Panc1 (cell line): ENCODE measurements at places on chromosomes 4 and X. TPM values are rescaled to one million over a fixed set of nuclear protein-coding genes. Genes with fewer than 3 reads are reported as not detected.

- H3K36me3 ChIP-seq: no peaks in the 10 kb centered on the region
- H3K27ac ChIP-seq: peak overlapping the region; percentile 12; the same call in 1 of the 2 replicates
- H3K4me1 ChIP-seq: no peaks in the 10 kb centered on the region; the same call in none of the 2 replicates
- DNase-seq: no peak
- H3K27me3 ChIP-seq: no peaks in the 10 kb centered on the region
These were observed 2.3 kb upstream of the PPP2R3B start for GRCh38 chrX:389021-389441.

DNA sequence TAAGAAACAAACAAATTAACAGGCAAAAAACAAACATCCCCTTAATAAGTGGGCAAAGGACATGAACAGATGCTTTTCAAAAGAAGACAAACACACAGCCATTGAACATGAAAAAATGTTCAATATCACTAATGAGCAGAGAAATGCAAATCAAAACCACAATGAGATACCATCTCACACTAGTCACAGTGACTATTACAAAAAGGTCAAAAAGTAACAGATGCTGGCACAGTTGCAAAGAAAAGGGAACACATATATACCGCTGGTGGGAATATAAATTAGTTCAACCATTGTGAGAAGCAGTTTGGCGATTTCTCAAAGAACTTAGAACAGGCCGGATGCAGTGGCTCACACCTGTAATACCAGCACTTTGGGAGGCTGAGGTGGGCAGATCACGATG, 146.1 kb upstream of the NEIL3 start:
- H3K27ac ChIP-seq: no peak overlapping the region
- no peak for DNase-seq
- H3K4me1 ChIP-seq: no peaks in the 10 kb centered on the region

DNA sequence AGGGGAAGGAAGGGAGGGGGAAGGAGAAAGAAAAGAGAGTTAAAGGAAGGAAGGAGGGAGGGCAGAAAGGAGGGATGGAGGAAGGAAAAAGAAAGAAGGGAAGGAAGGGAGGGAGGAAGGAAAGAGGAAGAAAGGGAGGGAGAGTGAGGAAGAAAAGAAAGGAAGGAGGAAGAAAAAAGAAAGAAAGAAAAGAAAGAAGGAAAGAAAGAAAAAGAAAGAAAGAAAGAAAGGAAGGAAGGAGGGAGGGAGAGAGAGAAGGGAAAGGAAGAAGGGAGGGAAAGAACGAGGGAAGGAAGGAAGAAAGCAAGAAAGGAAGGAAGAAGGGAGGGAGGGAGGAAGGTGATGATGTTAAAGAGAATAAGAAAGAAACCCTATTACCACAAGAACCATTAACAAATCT, 150.6 kb downstream of the MXRA5 start:
- H3K4me3 ChIP-seq: no peak overlapping the region
- no peak overlapping the region for H3K27ac ChIP-seq
- H3K36me3 ChIP-seq: no peaks in the 10 kb centered on the region
- H3K27me3 ChIP-seq: no peaks in the 10 kb centered on the region
- no peaks in the 10 kb centered on the region for H3K4me1 ChIP-seq

GRCh38 chrX:123350226-123350625, 166.1 kb downstream of the GRIA3 start:
- no peak overlapping the region for H3K27ac ChIP-seq
- H3K4me1 ChIP-seq: no peaks in the 10 kb centered on the region
- no peaks in the 10 kb centered on the region; the same call in 1 of the 2 replicates for H3K27me3 ChIP-seq
- no peak overlapping the region for H3K4me3 ChIP-seq

GRCh38 chr4:128863312-128864075, 54.0 kb downstream of the JADE1 start:
- H3K27ac ChIP-seq: peak overlapping the region; percentile 49; the same call in 1 of the 2 replicates
- DNase-seq: peak; percentile 38
- H3K36me3 ChIP-seq: no peaks in the 10 kb centered on the region
- H3K27me3 ChIP-seq: no peaks in the 10 kb centered on the region

- no peak overlapping the region for H3K4me3 ChIP-seq
- no peak for DNase-seq
- H3K4me1 ChIP-seq: peaks cover 13% of the 10 kb centered on the region; the same call in 1 of the 2 replicates
- H3K27ac ChIP-seq: no peak overlapping the region; the same call in 1 of the 2 replicates
- H3K36me3 ChIP-seq: no peaks in the 10 kb centered on the region
These were observed 21.3 kb upstream of the CDKN2AIP start for GRCh38 chr4:183422962-183423631.

GRCh38 chr4:3158841-3159240, 84.4 kb downstream of the HTT start:
- no peak for DNase-seq
- H3K4me1 ChIP-seq: no peaks in the 10 kb centered on the region
- H3K27ac ChIP-seq: no peak overlapping the region
- H3K4me3 ChIP-seq: no peak overlapping the region
- H3K36me3 ChIP-seq: no peaks in the 10 kb centered on the region; the same call in 1 of the 2 replicates

- no peaks in the 10 kb centered on the region for H3K27me3 ChIP-seq
- DNase-seq: no peak
- peaks cover 23% of the 10 kb centered on the region for H3K4me1 ChIP-seq
- no peak overlapping the region for H3K4me3 ChIP-seq
These were observed 21.0 kb downstream of the NUDT6 start for GRCh38 chr4:122901247-122902010.

DNA sequence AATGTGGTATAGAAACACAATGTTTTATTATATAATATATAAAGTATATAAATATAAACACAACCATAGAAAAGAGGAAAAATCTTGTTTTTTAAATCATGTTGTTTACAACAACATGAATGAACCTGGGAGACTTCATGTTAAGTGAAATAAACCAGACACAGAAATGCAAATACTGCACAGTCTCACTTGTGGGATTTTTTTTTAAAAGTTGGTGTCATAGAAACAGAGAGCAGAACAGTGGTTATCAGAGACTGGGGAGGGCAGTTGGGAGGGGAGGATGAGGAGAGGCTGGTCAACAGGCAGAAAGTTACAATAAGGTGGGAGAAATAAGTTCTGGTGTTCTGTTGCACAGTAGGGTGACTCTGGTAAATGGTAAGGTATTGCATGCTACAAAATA, 57.1 kb downstream of the FREM3 start:
- H3K27ac ChIP-seq: no peak overlapping the region
- no peaks in the 10 kb centered on the region for H3K4me1 ChIP-seq
- no peaks in the 10 kb centered on the region for H3K27me3 ChIP-seq
- no peak overlapping the region for H3K4me3 ChIP-seq
- no peak for DNase-seq

- no peak overlapping the region for H3K4me3 ChIP-seq
- no peak overlapping the region for H3K27ac ChIP-seq
- DNase-seq: no peak
These were observed 6.8 kb downstream of the STAP1 start for GRCh38 chr4:67565284-67565683.

- no peaks in the 10 kb centered on the region; the same call in 1 of the 2 replicates for H3K27me3 ChIP-seq
- H3K27ac ChIP-seq: no peak overlapping the region
- no peaks in the 10 kb centered on the region for H3K4me1 ChIP-seq
- no peaks in the 10 kb centered on the region for H3K36me3 ChIP-seq
These were observed 57.5 kb upstream of the PARM1 start for GRCh38 chr4:74875451-74875850.

- no peak overlapping the region for H3K4me3 ChIP-seq
- no peak for DNase-seq
- no peaks in the 10 kb centered on the region for H3K36me3 ChIP-seq
- no peak overlapping the region for H3K27ac ChIP-seq
- H3K27me3 ChIP-seq: no peaks in the 10 kb centered on the region
- peaks cover 10% of the 10 kb centered on the region for H3K4me1 ChIP-seq
These were observed 9.1 kb downstream of the WFS1 start for GRCh38 chr4:6278801-6279197.

- no peak for DNase-seq
- H3K4me1 ChIP-seq: no peaks in the 10 kb centered on the region
- no peak overlapping the region for H3K27ac ChIP-seq
- H3K36me3 ChIP-seq: no peaks in the 10 kb centered on the region
- no peaks in the 10 kb centered on the region; the same call in 1 of the 2 replicates for H3K27me3 ChIP-seq
- H3K4me3 ChIP-seq: no peak overlapping the region
These were observed 46.4 kb downstream of the AKAP4 start for GRCh38 chrX:50154429-50154828.

DNA sequence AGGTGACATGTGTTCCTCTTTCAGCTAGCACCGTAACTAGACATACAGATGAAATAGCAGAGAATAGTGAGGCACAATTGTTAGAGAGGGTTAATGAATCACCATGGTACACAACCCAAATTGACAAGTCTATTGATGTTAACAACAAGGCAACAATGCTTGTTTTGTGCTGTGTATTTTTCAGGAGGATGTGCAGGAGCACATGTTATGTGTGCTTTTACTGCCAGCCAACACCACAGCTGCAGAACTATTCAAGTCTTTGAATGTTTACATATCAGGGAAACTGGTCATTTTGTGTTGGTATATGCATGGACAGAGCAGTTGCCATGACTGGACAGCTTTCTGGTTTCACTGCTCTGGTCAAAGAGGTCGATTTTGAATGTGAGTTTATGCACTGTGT, 32.8 kb downstream of the STBD1 start:
- H3K36me3 ChIP-seq: no peaks in the 10 kb centered on the region
- no peak for DNase-seq
- no peaks in the 10 kb centered on the region for H3K27me3 ChIP-seq
- H3K27ac ChIP-seq: no peak overlapping the region
- H3K4me3 ChIP-seq: no peak overlapping the region

DNA sequence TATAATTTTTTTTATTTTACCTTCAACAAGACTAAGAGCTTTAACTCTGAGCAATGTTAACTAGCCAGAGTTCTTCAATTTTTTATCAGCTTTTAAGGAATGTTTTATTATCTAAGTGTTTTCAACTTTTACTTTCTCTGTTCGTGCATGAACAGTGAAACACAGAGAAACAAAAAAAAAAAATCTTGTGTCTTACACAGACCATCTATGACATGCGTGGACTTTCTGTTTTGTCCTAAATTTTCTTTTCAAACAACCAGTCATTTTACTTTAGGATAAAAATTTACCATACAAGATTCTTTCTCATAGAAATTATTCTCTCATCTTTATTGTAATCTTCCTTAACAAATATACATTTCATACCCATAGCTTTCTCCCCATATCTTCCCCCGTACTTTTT, 731.9 kb upstream of the PCDH10 start:
- H3K27me3 ChIP-seq: no peaks in the 10 kb centered on the region
- no peaks in the 10 kb centered on the region for H3K4me1 ChIP-seq
- no peak for DNase-seq
- H3K4me3 ChIP-seq: no peak overlapping the region

GRCh38 chrX:37347420-37347819, 1.7 kb upstream of the PRRG1 start:
- DNase-seq: no peak
- H3K4me3 ChIP-seq: no peak overlapping the region
- H3K4me1 ChIP-seq: no peaks in the 10 kb centered on the region
- no peaks in the 10 kb centered on the region for H3K27me3 ChIP-seq
- no peaks in the 10 kb centered on the region for H3K36me3 ChIP-seq
- no peak overlapping the region for H3K27ac ChIP-seq

DNA sequence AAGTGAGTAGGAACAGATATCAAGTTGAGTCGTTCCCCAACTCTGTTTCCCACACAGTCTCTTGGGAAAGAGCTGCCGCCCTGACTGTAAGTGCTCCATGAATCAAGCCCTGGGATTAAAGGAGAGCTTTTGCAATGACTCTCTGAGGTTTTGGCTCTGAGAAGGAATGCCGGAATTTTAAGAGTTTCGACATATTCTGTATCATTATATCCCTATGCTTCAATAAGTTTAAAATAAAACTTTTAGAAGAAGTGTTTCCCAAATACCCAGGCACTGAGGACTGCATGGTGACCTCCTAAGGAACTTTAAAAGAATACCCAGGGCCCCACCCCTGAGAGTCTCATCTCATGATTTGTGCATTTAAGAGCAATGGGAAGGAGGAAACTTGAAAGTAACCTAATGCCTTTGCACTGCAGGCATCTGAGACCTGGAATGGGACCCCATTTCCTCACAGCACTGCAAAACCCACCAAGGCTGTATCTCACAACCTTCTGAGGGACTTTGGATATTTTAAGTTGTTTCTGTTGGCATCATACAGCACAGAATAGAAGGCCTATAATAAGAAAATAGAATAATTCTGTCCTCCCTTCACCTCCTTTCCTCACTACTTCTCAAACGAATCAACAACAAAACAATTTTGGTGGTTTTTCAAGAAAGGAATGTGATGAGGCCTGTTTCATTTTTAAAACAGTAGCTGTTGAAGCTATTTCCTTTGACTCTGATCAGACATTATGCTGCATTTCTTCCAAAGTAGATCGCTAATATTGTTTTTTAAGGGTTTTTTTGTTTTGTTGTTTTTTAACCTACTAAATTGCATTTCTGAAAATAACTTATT, 121.2 kb downstream of the GASK1B start:
- H3K4me1 ChIP-seq: no peaks in the 10 kb centered on the region
- H3K27me3 ChIP-seq: no peaks in the 10 kb centered on the region
- no peaks in the 10 kb centered on the region for H3K36me3 ChIP-seq

DNA sequence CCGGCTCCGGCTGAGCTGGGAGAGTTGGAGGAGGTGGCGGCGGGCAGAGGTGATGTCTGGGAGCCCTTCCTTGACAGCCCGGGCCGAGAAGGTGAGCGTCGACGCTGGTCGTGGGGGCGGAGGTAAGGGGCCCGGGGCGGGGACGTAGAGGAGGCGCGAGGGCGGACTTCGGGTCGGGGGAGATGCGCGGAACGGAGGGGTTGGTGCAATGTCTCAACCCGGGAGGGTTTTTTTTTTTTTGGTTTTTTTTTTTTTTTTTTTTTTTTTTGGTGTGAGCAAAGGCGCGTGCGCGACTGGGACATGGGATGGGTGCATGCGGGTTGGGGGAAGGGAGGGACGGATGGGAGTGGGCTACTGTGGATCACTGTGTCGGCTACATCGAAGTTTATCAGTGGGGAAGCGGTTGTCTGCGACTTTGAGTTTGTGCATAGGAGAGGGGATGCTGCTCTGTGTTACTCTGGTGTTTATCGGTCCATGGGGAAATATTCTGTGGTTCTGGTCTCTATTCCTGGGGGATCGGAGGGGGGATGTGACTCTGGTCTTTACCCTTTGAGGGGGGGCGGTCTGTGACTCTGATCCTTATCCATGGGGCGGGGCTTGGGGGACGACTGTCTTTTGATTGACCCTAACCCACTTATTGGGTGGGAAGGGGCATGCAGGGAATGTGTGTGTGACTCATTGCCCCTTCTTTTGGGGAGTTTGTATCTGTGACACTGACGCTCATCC, 537 bp downstream of the RBM10 start:
- H3K27me3 ChIP-seq: no peaks in the 10 kb centered on the region
- peak overlapping the region; percentile 85 for H3K4me3 ChIP-seq
- no peaks in the 10 kb centered on the region; the same call in 1 of the 2 replicates for H3K36me3 ChIP-seq
- H3K4me1 ChIP-seq: peaks cover 3% of the 10 kb centered on the region; the same call in 1 of the 2 replicates
- H3K27ac ChIP-seq: peak overlapping the region; percentile 91

COPS4 gene
- 23.7 TPM for total RNA-seq

HPGD gene
- 1.2 TPM for total RNA-seq

SHROOM2 gene
- total RNA-seq: 0.72 TPM

CT47B1 gene
- total RNA-seq: not detected

CCDC149 gene
- total RNA-seq: 3.6 TPM

OR13H1 gene
- not detected for total RNA-seq

MTNR1A gene
- 0.23 TPM for total RNA-seq

AR gene
- 0.05 TPM for total RNA-seq

MAGEA9B gene
- total RNA-seq: not detected

SPIN2A gene
- total RNA-seq: 1.3 TPM

AKAP14 gene
- 0.28 TPM for total RNA-seq

ARHGEF38 gene
- not detected for total RNA-seq
